SIG-M5 (cell line): ENCODE measurements at places on chromosomes 7 and 10.

- DNase-seq = no peak
Observed at GRCh38 chr7:104135760-104136558, 71.9 kb downstream of the ORC5 start.

- no peak for DNase-seq
Observed at GRCh38 chr7:131560061-131560460, 3.6 kb upstream of the PODXL start.

- no peak for DNase-seq
Observed at GRCh38 chr10:93471110-93471651, 11.0 kb downstream of the MYOF start.

- DNase-seq = no peak
Observed at GRCh38 chr7:151077705-151078232, 2.8 kb downstream of the FASTK start.

DNA sequence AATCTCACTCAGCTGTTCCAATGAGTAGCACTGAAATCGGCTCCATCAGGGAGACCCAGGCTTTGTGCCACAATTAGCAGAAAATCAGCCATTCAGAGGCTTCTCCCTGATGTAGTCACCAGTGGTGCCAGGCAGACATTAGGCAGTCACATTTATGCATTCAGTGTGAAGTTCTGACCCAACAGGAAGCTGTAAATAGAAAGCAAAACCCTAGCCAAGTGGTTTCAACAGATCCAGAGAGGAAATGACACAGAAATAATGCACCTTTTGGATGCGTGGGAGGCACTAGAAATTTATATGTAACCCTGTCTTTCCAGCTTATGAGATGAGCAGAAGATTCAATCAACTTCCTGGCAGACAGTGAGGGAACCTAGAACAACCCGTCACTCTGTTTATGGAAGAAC is 186.4 kb downstream of the PDE1C start:
- no peak for DNase-seq

- no peak for DNase-seq
Observed at GRCh38 chr10:32072025-32072800, 16.0 kb upstream of the KIF5B start.

GRCh38 chr7:102098986-102099385 is 187.7 kb upstream of the SH2B2 start:
- no peak for DNase-seq

- DNase-seq = no peak
Observed at GRCh38 chr7:13822678-13823077, 166.8 kb downstream of the ETV1 start.

DNA sequence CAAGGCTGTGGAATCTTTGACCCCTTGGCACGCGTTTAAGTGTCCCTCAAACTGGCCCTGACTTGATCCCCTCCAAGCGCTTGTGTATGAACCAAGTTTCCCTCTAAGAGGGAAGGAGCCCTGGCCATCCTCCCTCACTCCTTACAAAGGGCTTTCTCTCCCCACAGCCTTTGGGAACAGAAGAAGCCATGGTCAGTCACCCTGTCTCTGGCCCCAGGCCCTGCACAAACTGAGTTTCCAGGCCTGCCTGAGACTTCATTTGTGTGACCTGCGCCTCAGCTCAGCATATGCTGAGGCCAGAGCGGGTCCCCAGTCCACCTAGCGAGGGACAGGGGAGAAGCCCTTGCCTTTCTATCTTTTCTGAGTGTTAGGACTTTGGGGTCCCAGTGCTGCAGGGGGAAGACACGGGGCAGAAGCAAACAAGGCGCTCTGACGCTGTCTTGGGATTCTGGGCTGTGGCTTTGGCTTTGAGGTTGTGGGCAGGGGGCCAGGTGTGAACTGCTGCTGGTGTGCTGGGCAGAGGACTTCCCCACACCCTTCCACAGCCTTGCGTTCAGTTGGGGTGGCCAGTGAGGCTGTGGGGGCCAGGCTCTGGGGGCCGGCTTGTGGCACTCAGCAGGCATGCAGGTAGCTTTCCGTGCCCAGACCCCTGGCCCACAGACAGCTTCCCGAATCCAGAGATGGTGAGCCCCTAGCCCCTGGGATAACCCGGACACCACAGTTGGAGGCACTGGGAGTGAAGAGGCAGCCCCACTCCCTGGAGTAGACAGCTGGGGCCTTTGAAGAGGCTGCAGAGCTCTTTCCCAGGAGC is 1.5 kb downstream of the RET start:
- DNase-seq = no peak

DNA sequence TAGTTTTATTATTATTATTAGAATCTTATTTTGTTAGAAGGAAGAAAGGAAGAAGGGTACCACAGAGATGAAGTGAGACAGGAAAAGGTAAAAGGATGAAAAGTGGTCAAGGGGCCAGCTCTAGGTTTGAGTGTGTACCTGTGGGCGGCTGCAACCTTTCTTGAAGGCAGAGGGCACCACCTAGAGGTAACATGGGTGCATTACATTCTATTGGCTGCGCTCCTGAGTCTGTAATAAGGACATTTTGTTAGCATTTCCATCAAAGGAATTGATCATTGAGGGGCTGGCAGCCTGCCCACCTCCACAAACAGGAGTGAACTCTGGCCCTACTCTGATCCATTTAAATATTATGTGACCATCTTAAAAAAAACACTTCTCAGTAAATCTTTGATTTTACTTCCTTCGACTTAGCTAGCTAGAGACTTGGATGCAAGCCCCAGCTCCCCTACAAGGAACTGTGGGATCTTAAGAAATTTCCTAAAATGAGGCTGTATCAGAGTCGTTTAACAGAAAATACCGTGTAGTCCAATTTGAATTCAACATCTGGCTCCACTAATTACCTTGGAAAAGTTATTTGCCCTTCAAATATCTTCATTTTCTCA is 610.4 kb downstream of the IPMK start:
- no peak for DNase-seq

DNA sequence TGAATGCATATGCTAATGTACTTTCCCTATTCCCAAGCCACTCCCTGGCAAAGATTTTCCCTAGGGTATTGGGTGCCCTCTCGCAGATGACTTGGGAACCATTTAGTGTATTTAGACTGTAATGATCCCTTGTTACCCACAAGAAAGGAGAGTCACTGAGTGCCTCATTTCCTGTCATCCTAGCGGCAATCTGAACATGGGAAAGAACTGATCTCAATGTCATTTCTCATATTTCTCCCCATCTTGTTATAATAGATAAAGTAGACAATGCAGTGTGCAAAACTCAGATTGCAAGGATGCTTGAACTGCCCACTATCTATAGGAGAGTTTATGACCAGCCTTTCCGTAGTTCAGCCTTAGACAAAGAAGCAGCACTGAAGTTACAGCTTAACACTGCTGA is 123.3 kb downstream of the MICU1 start:
- DNase-seq = no peak

DNA sequence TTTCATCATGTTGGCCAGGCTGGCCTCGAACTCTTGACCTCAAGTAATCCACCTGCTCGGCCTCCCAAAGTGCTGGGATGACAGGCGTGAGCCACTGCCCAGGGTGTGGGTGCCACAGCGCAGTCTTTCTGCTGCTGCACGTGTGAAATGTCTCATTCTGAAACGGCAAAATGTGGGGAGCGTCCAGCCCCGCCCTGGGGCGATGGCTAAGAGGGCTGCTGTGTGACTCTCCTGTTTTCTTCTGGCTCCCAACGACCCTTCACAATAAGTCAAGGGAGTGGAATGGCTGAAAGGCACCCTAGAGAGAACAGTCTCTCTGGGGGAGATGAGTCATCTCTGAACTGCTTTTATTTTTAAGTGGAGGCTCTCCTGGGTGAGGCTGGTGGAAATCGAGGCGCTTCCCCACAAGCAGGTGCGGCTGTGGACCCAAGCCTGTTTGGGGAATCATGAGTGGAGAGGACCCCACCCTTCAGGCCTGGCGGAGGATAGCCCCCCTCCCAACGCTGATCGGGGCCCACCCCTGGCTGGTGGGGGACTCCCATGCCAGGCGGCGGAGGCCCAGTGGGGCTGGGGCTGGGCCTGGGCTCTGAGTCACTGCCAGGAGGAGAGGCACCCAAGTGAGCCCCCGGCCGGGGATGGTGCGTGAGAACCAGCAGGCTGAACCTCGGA is 18.0 kb downstream of the ADAP1 start:
- DNase-seq = peak; percentile 5

- no peak for DNase-seq
Observed at GRCh38 chr10:124517931-124518330, 56.3 kb downstream of the LHPP start.

DNA sequence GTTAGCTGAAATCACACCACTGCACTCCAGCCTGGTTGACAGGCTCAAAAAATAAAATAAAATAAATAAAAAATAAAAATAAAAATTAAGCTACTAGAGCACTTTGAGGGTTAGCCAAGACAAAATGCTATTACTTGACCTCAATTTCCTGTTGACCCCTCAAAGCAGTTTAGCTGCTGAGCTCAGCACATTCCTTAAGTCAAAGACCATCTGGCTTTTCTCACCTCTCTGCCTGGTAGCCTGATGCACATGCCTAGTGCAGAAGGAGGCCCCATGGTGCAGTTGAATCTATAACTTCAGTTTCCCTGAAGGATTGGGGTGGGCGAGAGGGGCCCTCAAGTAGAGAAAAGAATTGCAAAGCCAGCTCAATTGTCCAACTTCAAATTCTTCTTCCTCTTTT is 211.1 kb upstream of the GALNT17 start:
- DNase-seq = no peak

GRCh38 chr7:41399171-41399570 is 303.7 kb downstream of the INHBA start:
- DNase-seq = no peak

DNA sequence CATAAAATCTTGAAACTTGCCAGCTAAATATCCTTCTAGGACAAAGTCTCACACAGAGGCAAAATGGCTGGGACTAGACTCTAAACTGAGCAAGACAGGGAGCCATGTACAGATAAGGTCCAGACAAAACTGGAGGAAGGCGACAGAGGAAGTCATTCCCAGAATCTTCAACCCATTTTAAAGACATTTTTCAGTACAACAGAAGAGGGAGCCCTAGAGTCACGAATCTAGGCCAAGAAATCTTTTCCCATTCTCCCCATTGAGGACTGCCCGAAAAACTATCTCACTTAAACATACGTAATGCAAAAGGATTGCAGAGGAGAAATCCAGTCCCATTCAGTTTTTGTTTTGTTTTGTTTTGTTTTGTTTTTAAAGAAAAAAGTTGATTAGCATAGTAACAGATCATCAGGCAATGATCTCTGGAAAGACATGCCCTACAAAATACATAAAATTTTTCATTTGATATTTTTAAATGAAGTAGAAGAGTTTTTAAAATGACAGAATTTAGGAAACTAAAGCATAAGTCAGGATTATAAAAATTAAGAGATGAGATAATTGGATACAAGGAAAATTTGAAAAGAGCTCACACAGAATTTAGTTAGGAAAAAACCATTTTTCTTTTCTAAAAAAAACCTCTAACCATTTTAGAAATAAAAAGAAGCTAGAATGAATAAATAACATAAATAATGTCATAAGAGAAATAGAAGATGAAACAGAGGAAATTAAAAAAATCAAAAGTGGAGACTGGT is 16.9 kb upstream of the PRF1 start:
- no peak for DNase-seq

DNA sequence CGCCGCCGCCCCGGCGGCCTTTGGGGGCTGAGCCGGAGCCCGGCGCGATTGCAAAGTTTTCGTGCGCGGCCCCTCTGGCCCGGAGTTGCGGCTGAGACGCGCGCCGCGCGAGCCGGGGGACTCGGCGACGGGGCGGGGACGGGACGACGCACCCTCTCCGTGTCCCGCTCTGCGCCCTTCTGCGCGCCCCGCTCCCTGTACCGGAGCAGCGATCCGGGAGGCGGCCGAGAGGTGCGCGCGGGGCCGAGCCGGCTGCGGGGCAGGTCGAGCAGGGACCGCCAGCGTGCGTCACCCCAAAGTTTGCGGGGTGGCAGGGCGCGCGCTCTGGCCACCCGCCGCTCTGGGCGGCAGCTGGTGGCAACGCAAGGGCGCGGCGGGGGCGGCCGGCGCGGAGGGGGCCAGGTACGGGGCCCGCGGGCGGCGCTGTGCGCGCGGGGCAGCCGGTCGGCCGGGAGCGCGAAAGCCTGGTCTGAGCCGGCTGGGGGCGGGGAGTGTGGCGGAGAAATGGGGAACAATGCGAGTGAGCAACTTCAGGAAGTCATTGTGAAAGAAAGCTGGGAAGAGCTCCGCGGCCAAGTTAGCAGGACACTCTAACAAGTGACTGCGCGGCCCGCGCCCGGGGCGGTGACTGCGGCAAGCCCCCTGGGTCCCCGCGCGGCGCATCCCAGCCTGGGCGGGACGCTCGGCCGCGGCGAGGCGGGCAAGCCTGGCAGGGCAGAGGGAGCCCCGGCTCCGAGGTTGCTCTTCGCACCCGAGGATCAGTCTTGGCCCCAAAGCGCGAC is at the start of gene IKZF1:
IKZF1 (plus strand) TSS at position 588 of the 782 bp plus-strand sequence. CDS start 14,346 bp downstream, outside the sequence.
- DNase-seq = peak; percentile 25

GRCh38 chr7:64951250-64951848 is 39.5 kb downstream of the ZNF117 start:
- no peak for DNase-seq
